Stimulated activated CD4-positive, alpha-beta T cell treated with anti-CD3 and anti-CD28 coated beads, Interleukin-2, amount 100 ng/mL, for 48 hours (primary cell): ENCODE measurements at places on chromosomes 13 and 19.

GRCh38 chr19:47726467-47726866, 13.2 kb downstream of the EHD2 start:
- DNase-seq, result no peak

- peak; percentile 70 for DNase-seq
Observed at GRCh38 chr19:23762884-23763711, 4.4 kb upstream of the ZNF681 start.

- DNase-seq, result no peak
Observed at GRCh38 chr19:31515931-31516330, 166.7 kb upstream of the TSHZ3 start.

DNA sequence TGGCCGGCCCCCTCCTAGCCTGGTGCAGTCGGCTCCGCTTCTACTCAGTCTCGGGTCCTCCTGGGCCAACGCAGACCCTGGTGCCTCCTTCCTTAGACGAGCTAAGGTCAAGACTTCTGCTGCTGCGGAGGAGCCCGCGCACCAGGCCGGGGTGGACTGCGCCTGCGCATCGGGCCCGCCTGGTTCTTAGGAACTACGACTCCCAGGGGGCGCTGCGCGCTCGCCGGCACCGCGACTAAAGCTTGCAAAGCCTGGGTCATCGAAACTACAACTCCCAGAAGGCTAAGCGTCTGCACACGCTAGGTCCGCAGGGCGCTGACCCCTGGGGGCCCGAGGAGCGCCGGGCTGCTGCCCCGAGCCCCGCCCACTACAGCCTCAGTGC, at the start of gene ZNF835:
Gene ZNF835, minus strand, starts transcription at position 145 of the 382 bp plus-strand sequence. CDS start 6,559 bp downstream, outside the sequence.
- peak; percentile 70 for DNase-seq

DNA sequence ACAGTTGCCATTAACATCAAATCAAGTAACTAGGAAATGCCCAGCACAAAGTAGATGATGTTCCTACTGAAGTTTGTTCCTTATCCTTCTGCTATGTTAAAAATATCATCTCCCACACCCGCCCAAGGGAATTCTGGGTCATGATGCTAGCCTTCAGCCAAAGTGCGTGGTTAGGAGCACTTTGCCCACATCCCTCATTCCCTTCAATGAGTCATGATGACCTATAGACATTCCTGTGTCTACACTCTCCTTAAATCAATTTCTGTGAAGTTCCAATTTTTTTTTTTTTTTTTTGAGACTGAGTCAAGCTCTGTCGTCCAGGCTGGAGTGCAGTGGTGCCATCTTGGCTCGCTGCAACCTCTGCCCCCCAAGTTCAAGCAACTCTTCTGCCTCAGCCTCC, 17.0 kb downstream of the RXFP2 start:
- DNase-seq, result no peak

GRCh38 chr19:29705706-29706105, 9.4 kb downstream of the C19orf12 start:
- no peak for DNase-seq

GRCh38 chr13:65260946-65261891, 1968.9 kb downstream of the PCDH9 start:
- no peak for DNase-seq

DNA sequence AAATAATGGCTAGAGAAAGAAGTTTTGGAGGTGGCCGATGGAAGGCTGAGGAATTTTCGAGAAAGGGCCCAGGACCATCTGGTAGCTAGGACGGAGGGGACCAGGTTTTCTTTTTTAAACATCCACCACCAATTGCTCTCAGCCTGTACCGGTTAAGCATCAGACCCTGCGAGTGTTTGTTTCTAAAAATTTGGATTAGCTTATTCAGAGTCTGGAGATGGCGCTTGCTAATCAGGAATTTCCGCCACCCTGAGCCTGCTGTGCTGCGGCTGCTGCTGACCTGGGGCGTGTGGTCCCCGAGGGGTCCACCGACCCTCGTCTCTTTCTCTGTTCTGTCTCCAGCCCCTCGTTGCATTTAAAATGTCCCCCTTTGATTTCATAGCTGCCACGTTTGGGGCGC, 2.0 kb downstream of the UHRF1 start:
- DNase-seq, result no peak

DNA sequence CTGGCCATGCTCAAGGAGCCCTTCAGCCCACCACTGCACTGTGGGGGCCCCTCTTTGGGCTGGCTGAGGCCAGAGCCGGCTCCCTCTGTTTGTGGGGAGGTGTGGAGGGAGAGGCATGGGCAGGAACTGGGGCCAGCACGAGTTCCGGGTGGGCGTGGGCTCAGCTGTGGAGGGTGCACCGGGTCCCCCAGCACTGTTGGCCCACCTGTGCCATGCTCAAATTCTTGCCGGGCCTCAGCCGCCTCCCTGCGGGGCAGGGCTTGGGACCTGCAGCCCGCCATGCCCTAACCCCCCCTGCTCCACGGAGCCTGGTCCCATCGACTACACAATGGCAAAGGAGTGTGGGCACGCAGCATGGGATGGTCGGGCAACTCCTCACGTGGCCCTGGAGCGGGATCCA, 38.8 kb upstream of the TNFRSF19 start:
- no peak for DNase-seq

DNA sequence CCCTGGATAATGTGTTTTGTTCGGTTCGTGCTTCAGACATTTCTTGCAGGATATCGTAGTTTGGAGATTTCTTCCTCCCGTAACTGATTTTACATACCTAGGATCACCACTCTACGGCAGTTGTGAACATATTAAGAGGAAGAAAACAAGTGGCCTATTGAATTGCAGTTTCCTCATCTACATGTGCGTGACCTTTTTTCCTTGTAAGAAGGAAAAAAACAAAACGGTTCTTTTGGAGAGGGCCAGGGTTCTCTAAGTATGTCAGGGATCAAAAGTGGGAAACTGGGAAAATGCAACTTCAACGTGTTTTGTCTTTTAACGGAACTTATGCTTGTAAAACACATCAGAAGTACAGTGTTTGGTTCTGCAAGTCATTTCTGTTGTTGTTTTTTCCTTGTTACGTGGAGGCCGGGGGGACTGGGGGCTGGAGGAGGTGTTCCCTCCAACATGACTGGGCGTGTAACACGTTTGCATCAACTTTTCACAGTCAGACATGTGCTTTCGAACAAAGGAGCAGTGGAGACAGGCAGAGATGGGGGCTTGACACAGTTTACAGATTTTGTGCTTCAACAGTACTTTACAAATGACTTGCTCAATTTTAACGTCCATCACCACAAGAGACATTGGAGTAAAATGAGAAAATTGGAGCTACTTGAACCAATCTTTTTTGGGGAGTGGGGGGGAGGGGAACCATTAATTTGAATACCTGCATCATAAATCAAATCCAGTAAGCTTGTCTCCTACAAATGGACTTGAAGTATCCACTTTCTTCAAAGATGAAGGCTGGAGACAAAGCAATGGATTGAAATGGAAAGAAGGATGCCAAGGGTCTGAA, 3.8 kb downstream of the ZC3H4 start:
- no peak for DNase-seq

DNA sequence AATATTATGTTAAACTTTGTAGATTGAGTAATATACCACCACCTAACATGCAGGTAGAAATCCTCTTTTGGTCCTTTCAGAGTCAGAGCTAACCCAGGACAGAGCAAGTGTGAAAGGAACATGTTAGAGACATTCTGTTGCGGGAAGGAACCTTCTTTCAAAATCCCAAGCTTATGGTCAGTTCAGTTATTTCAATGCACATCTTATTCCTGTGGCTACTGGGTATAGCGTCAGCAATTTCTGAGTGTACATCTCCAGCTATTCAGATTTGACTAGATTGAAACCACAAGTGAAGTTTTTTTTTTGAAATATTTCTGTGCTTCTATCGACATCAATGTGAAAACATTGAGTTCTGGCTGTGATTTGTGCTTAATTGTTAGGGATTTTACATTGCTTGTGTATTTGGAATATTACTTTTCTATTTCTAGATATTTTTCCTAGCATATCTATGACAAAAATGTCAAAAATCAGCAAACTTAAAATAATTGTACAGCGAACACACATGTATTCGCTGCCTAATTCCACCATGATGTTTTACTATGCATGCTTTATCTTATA, 165.3 kb downstream of the LMO7 start:
- no peak for DNase-seq

GRCh38 chr13:40637643-40638042, 28.8 kb downstream of the FOXO1 start:
- no peak for DNase-seq

DNA sequence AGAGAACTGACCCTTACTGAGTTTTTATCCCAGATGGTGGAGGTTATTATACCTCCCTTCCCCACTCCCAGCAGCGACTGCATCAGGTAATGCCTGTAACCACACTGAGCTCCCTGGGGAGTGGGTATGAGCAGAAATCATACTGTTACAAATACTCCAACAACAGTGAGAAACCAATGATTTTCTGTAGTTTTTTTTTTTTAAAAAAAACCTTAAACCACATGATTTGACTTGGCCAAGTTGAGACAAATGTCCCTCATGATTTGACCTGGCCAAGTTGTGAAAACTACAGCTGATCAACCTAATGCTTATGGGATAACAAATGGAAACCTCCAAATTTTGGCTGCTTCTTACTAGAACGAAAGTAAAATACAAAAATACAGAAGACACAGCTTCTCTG, 33.1 kb upstream of the SERP2 start:
- no peak for DNase-seq

DNA sequence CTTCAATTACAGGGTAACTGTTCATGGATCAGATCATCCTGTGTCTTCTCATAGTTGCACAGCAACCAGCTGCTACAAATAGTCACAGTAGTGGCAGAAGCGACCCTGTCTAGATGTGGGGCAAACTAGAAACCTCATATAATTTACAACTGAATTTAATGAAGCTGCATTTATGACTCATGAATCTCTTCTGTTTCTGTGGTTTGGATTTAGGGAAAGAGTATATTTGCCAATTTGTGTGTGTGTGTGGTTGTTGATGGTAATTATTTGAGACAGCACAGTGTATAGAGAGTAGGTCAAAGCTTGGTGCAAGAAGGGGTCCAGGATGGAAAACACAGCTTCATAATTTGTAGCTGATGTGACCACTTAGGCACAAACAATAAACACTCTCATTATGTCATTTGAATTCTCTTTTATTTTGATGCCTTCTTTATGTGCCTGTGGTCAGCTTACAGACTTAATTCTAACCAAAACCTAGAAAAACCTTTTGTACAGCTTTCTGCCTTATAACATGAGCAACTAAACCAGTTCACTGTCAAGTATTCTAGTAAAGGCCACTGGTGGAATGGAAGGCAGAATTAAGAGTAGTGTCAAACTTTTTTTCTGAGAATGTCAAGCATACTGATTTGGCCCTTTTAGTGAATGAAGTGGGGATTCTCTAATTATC, 218.1 kb downstream of the TBC1D4 start:
- no peak for DNase-seq

DNA sequence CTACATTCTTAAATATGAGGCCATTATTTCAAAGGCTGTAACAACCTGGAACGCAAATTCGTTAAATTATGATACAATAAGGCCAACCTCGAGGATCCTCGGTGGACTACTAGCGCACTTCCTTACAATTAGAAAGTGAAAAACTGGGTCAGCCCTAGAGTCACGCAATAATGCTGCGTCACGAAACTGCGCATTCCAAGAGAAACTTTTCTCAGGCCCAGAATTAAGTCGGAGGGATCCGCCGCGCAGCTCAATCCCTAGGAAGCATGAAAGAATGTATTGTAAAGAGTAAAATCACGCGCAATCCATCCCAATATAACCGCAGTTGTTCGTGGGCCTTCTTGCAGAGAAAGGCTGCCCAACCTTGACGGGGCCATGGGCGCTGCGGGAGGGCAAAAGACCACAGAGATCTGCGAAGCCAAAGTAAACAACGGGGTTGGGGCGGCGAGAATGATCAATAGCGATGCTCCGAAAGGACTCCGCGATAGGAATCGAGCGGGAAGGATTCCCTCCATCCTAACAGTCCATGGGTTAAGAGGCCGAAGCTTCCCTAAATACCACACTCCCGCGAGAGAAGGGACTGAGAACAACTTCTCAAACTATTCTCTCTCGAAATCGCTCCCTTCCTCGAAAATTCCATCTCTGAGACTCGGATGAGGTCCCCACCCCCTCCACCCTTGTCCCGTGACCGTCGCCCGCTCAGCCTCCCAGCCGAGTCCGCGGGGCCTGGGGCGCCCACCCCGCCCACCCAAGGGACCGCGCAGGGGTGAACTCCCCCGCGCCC, 564 bp downstream of the SPART start:
- DNase-seq, result peak; percentile 12

- no peak for DNase-seq
Observed at GRCh38 chr13:103754783-103755182, 688.6 kb upstream of the SLC10A2 start.
